ENCODE measurements at places on chromosomes 3 and 15.

DNA sequence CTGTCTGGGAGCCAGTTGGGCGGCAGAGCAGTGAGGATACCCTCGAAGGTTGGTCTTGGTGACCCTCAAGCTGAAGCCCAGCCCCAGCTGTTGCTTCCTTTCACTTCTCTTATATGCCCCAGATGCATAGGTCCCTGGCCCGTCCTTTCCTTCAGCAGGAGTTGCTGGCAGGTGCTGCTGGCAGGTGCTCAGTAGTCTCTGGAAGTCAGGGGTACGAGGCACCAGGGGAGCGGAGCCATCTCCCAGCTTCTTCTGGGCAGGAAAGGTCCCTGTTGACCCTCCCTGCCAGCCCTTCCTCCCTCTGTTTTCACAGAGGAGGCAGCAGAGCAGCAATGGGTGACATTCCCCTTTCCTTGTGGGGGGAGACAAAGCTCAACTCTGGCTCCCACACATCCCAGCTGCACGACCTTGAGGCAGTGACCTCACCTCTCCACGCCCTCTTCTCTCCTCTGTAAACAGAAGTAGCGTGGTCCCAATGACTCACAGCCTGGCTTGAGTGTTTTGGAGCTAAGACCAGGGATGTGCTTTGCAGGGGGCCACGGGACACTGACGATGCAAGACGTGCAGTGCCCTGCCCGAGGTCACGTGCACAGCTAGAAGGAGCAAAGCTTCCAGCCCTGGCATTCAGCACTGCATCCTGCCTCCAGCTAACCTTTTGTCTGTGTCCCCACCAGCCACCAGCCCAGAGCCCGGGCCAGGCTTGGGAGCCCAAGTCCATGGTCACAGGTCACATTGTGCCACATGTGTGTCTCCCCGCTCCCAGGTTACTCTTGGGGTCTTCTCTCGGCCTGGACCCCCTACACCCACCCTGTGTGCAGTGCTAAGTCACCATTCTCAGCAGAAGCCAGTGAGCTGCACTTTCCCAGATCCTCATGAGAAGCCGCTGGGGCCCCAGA is 49.7 kb downstream of the SLC6A6 start:
- DNase-seq: no peak

- no peak for DNase-seq
Measured at GRCh38 chr15:73905225-73905827, 20.9 kb upstream of the LOXL1 start.

GRCh38 chr3:106811376-106811775 is 565.9 kb upstream of the CCDC54 start:
- DNase-seq: no peak

DNA sequence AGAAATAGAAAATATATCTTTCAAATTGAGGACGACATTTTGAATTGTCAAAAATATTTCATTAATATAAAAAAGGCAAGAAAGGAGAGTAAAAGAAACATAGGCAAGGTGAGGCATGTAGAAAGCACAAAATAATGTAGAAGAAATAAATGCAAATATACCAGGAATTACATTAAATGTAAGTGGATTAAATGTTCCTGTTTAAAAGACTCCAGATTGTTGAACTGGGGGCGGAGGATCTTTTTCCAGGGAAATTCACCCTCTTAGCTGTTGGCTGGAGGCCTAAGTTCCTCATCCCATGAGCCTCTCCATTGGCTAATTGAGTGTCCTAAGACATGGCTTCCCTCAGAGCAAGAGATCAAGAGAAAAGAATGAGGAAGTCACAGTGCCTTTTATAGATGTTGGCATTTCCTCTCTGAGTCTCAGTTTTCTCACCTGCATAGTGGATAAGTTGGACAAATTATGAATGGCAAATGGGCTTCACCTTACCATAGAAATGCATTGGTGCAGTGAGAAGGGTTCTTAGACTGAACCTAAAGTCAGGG is 147.4 kb upstream of the SMAD3 start:
- DNase-seq: no peak

DNA sequence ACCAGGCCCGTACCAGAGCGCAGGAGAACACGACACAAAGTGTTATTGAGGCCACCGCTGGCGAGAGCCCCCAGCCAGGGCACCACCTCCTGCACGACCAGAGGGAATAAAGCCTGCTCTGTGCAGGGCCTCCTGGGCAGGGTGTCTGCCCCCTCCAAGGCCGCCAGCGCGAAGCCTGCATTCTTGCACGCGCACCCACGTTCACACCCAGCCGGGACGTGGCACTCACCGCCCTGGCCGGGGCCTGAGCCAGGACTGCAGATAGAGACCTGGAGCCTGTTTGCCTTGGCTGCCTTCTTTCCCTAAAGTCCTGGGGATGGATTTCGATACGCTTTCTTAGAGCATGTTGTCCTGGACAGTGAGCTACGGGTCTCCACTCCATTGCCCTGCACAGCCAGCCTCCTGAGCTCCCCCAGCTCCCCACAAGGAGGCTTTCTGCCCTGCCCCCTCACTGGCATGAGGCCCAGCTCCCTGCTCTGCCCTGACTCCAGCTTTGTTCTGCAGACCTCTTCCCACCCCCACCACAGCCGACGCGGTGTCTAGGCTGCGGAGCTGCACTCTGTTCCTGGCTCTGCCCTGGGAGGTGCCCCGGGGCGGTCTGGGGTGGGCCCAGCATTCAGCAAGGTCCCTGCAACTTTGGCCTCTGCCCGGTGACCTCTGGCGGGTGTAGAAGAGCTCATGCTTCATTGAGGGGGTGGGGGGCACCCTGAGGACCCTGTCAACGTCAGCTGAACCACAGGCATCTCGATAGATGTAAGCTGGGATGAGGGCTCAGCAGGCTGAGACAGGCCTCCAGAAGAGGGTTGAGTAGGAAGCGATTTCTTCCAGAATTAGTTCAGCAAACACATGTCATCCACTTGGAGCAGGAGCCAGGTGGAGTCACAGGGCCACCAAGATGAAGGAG is 145.0 kb downstream of the LRRK1 start:
- no peak for DNase-seq

DNA sequence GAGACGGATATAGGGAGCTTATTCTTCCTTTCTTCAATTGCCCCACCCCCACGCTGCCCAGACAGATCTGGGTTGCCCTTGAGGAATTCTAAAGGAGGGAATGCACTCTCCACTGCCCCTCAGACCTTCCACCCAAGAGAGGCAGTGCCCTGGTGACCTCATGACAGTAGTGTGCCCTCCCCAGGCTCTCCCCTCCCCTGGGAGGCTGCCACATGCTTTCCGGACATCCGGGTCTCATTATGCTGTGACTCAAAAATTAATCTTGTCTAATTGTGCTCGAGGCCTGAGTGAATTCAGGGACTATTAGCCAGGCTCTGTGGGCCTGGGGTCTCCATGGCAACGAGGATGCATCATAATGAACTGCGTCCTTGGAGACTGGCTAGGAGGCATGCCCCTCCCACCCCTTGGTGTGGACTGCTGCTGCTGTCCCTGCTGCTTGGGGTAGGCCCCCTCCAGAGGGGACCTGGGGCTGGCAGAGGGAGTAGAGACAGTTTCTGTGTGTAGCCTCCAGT is 20.8 kb downstream of the CORO2B start:
- no peak for DNase-seq

- no peak for DNase-seq
Measured at GRCh38 chr15:27036210-27036609, 65.2 kb downstream of the GABRG3 start.

DNA sequence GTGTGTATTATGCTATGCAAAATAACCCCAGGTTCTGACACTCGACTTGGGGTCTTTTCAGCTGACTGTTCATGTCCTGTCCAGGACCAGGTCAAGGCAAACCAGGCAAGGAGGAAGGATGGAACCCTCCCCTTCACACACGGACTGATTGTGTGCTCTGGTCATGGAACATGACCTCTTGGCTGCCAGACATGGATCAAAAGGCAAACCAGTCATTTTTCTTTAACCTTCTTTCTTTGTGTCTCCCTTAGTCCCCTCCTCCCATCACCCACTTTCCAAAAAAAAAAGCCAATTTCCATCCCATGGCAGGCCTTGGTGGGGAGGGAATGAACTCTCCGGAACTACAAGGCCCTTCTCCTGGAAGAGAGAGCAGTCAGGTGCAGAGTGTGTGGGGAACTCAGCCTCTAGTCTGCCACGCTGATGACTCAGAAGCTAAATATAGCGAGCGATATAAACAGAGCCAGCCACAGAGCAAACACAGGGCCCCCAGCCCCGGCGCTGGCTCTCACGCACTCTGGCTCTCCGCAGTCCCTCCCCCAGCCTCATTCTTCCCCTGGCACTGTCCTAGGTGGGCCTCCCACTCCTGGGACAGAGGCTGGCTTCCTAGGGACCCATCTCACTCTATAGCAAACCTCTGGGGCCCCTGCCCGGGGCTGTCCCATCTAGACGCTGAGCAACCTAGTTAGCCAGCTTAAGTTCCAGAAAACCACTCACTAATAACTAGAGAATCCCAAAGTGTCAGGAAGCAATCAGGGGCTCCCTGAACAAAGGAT is 10.0 kb downstream of the BMF start:
- DNase-seq: no peak

DNA sequence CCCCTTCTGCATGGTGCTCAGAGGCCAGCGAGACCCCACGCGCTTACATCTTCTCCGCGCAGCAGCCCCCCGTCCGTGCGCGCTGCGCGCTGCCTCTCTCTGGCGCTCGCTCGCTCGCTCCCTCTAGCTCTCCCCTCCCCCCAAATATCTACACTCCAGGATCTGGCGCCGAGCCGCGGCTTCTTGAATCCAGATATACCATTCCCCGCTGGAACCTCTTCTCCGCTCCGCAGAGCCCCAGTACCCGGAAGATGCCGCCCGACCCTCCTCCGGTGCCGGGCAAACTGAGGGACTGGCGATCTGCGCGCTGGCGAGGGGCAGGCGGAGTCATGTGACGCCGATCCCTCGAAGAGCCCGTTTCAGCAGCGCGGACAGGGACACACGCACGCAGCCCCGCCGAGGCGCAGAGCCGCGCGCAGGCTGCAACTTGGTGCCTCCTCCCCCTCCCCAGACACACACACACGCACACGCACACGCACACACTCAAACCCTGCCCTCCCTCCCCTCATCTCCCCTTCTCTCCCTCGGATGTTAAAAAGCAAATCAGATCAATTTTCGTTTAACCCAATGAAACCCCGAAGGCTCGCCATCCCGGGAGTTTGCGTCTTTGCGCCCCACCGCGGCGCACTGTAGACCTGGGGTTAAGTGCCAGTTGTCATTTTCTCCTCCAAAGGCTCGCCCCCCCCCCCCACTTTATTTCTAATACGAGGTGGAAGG is at the start of gene RASGRF1:
Gene RASGRF1 (minus strand): TSS at position 294 of the 717 bp plus-strand sequence. CDS start 282 bp downstream, at position 12.
- no peak for DNase-seq

DNA sequence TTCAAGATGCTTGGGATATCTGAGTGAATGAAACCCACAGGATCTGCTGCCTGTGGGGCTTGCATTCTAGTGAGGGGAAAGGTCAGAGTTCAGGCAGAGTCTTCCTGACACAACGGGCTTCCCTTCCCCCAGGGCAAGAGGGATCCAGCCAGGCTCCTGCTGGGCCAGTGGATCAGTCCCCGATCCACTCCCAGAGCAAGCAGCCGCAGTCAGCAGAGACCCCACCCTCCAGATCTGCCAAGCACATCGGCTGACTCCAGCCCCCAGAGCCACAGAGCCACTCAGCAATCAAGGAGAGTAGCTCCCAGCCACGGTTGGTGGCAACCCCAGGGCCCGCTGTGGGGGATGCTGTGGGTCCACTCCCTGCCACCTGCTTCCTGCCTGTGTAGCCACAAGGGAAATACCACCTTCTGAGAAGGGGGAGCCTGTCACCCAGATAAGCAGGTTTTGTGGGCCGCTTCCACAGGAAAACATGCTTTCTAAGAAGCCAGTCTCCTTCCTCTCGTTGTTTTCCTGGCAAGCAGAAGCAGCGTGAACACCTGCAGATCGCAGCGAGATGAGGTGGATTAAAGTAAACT is 44.9 kb downstream of the CPN2 start:
- peak; percentile 96 for DNase-seq

DNA sequence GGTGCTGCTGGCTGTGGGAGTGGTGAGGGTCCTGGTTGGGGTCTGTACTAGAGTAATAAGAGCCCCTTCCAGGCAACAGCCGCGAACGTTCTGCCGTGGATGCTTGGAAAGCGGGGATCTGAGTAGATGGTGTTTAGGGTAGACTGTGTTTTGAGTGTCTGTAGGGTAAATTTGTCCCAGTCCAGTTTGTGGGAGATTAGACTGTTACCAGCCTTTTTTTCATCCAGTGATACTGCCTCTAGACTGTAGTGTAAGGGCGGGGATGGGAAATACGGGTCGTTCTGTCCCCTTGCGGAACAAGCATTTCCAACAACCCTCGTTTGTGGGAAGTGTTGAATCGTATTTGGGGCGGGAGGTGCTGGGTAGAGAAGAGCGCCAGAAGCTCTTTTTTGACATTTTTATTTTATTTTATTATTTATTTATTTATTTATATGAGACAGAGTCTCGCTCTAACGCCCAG is 424 bp downstream of the HAUS2 start:
- peak; percentile 15 for DNase-seq

DNA sequence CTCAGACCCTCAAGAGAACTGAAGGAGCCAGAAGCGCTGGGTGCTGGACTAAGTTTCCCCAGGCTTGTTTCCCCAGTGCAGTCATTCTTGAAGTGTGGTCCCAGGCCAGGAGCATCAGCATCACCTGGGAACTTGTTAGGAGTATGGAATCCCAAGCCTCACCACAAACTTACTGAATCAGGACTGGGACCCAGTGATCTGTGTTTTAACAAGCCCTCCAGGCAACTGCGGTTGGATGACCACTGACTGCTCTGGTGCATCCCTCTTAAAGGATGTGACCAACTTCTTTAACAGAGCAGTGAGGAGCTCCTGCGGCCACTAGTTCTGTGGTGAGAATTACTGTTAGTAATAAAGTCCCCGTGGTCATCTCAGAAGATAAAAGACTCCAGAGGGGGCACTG is 62.4 kb upstream of the DAZL start:
- DNase-seq: no peak

DNA sequence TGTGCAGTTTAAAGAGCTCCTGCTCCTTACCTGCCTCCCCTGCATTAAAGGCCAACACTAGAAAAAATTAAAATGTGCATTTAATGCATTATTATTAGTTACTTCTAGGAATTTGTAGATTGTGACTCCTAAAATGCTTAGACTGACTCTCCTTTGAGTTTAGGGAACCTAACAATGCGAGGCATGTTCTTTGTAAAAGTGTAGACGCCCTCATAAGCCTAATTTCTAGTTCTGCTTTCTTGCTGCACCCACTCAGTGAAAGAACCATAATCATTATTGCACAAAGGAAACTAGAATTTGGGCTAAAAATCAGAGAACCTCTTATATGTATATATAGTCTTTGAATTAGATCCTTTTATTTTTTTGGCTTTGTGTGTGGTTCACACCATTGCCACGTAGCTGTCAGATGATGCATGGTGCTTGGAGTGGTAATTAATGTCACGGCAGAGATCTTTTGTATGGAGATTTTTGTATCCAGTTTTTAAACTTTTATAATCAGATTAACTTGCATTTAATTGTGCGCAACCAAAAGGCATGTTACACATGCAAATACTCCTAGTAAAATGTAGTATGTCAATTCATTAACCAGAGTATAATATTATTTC is 710 bp downstream of the ABHD10 start:
- DNase-seq: no peak

- DNase-seq: no peak
Measured at GRCh38 chr3:20741381-20741780, 555.4 kb upstream of the SGO1 start.

GRCh38 chr3:132445817-132446216 is 28.5 kb downstream of the DNAJC13 start:
- DNase-seq: no peak

- no peak for DNase-seq
Measured at GRCh38 chr3:182723596-182723995, 69.7 kb upstream of the ATP11B start.
